Stimulated activated CD8-positive, alpha-beta memory T cell treated with anti-CD3 and anti-CD28 coated beads, Interleukin-15, amount 100 ng/mL, for 24 hours (primary cell): ENCODE measurements at places on chromosomes 7 and 10.
A peak's percentile ranks its signal among the peaks of the same experiment; 100 is the strongest.

- DNase-seq = no peak
Observed at GRCh38 chr7:94304878-94305277, 89.8 kb upstream of the COL1A2 start.

DNA sequence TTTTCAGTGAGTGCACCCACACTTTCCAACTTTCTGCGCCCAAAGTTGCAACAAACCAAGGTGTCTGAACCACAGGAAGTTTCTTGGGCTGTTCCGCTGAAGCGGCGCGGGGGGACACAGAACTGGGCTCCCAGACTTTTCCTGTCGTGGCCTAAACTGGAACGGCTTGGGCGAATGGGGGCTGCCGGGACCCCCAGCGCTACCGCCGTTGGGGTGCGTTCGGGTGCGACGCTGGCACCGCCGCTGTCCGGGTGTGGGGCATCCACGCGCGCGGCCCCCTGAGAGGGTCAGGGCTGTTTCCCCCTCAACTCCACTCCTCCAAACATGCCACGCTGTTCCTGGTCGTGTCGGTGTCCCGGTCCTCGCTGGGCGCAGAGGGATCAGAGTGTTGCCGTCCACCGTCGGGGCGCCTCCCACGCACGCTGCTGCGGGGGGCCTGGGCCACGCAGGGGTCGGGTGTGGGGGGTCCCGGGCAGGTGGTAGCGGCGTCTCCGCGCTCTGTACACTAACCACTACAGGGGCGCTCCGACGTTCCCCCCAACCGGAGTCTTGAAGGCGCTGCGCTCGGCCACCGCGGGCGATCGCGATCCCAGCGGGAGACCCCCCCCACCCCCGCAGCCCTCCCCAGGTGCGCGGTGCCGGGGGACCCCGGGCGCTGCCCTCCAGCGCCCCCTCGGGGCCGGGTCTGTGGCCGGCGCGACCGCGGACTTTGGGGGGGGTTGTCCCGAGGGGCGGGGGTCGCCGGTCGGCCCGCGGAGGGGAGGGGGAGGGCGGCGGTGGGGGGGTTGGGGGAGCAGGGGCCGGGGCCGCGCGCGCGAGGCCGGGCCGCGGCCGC lies 2.2 kb upstream of the CUX1 start:
- peak; percentile 45 for DNase-seq

DNA sequence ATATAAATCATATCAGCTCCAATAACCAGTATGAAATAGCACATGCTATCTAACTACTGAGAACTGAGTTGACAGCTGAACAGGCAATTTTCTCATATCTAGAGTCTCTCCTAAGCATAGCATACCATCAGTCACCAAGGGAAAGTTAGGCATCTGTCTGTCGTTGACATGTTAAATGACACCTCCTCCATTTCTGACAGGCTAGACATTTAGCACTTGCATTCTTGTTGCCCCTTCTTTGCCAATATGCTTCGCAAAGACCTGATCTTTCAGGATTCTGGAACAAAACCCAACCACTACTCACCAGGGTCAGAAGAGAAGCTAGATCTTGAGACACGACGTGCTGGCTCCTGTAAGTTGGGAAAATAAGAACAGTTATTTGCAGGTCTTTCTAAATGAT lies 10.0 kb downstream of the MKI67 start:
- no peak for DNase-seq

- no peak for DNase-seq
Observed at GRCh38 chr7:55211726-55212125, 153.4 kb upstream of the LANCL2 start.

- DNase-seq = no peak
Observed at GRCh38 chr10:127720142-127720541, 16.8 kb upstream of the FOXI2 start.

- no peak for DNase-seq
Observed at GRCh38 chr7:123660514-123661354, 5.1 kb downstream of the LMOD2 start.

- peak; percentile 33 for DNase-seq
Observed at GRCh38 chr7:76358011-76358480, 745 bp downstream of the YWHAG start.

GRCh38 chr7:36003343-36003742 lies 149.7 kb upstream of the EEPD1 start:
- no peak for DNase-seq

GRCh38 chr10:43648398-43649184 lies at the start of gene ZNF32:
Gene ZNF32 (minus strand): TSS chr10:43648881. CDS start chr10:43646133, 2,748 bp downstream.
- DNase-seq = peak; percentile 63

DNA sequence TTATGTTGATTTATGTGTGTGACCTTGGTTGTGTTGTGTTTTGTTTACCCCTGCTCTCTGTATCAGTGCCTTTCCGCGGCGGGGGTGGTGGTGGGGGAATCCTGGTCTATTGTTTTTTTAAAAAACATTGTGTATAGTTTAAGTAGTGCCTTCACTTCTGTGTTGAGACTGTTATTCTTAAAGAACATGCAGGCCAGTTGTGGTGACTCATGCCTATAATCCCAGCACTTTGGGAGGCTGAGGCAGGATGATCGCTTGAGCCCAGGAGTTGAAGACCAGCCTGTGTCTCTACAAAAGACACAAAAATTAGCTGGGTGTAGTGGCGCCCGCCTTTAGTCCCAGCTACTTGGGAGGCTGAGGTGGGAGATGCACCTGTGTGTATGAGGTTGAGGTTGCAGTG lies 429.0 kb upstream of the LRGUK start:
- DNase-seq = no peak

DNA sequence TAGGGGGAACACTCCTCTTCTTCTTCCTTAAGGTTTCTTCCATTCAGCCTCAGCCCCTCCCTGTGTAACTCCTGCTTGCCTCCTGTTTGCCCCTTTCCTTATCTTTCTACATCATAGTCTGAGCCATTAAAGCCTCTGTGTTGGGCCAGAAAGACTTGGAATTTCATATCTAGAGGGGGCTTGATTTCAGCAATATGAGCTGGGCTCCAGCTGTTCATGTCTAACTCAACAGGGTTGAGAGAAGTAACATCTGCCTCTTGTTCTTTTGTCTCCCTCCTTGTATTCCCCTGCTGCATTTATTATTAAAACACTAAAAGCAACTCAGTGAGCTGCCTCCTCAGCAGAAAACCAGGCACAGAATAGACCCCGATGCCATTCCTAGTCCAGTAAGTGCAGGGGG lies 17.6 kb downstream of the SEC24C start:
- no peak for DNase-seq

DNA sequence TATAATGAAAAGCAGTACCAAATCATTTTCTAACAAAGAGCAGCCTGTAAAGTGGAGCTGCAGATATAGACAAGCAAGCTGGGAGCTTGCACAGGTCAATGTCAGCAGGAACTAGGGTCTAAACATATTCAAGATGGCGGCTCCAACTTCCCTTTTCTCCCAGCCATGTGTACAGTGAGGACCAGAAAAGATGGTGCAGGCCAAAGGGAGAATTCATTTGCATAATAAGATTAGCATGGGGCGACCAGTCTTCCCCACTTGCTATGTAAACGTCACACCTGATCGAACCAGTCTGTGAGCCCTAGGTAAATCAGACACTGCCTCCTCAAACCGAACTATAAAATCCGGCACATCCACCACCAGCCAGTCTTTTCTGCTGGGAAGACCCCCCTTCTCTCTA lies 4.4 kb upstream of the RAPGEF5 start:
- no peak for DNase-seq

DNA sequence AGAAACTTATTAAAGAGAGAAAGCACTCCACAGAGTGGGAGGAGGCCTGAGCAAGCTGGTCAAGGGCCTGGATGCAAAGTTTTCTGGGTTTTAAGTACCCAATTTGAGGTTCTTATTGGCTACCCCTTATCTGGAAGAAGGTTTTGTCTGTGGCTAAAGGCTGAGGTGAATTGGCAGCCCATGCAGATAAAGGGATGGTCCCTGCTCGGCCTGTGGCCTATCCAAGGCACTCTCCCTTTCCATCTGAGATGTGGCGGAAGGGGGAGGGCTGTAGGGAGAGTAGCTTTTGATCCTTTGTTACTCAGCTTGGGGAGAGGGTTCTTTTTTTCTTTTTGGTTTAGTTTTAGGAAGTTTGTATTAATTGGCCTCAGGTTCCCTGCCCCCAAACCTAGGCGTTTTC lies 465.1 kb downstream of the ATRNL1 start:
- no peak for DNase-seq

GRCh38 chr7:6636741-6637543 lies at the start of gene ZNF316:
Gene ZNF316 (plus strand): TSS chr7:6637318. CDS start chr7:6642410, 5,092 bp downstream.
- peak; percentile 52 for DNase-seq

- no peak for DNase-seq
Observed at GRCh38 chr7:149880638-149881311, 7.0 kb downstream of the ATP6V0E2 start.

DNA sequence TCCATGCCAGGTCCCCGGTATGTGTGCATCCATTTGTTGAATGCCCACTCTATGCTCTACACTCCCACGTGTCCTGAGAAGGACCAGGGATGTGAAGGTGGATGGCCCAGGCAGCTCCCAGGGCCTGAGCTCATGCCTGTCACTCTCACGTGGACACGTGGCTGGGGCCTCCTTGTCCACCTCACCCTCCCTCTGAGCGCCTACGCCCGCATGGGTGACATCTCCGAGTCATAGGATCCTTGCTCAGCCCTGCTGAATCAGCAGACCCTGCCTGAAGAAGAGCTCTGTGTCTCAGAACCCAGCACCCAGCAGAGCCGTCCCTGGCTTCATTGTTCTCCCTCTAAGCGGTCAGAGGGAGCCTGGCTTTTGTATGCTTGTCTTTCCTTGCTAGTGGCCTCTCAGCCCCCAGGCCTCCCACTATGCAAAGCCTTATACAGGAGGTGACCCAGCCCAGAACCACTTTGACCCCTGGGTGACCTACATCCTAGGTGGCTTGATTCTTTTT lies 107.9 kb upstream of the PPIF start:
- no peak for DNase-seq

- DNase-seq = no peak
Observed at GRCh38 chr10:80204677-80205476, 460 bp downstream of the ANXA11 start.

- no peak for DNase-seq
Observed at GRCh38 chr10:31876652-31877352, 51.8 kb downstream of the ARHGAP12 start.

DNA sequence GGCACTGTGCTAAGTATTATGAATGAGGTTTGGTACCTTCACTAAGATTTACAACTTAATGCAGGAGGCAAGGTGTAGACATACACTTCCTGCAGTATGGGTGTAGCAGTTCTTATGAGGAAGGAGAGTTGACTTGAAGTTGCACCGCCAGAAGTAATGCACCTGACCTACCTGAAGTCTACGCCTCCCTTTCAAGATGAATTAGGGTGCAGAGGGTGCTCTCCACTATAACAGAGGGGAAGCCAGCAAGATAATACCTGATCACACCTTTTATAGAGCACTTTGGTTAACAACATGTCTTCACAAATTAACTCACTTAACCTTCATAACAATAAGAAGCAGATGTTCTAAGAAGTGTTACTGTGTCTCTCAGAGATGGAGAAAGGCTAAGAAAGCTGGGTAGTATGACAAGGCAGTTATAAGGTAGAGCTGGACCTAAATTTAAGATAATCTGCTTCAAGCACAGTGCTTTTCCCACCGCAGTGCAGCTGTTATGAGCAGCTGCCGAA lies 552 bp upstream of the RAB18 start:
- no peak for DNase-seq

GRCh38 chr7:111954474-111955381 lies 251.5 kb downstream of the DOCK4 start:
- DNase-seq = no peak

DNA sequence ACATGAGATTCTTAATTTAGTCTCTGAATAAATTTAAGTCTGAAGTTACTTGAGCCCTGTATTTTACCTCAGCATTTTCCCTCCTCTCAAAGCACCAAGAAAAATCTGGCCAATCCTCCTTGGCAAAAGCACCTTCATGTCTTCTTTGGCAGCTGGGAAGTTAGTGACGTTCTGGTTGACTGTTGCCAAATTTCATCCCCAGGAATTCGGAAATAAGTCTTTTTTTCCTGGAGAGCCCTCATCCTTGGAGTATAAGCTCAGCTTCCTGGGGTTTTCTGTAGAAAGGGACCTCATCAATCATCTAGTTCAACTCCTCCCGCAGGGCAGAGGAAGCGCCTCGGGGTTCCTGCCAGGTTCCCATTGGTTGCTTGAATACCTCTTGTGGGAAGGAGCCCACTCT lies 377.6 kb downstream of the PHTF2 start:
- DNase-seq = no peak

DNA sequence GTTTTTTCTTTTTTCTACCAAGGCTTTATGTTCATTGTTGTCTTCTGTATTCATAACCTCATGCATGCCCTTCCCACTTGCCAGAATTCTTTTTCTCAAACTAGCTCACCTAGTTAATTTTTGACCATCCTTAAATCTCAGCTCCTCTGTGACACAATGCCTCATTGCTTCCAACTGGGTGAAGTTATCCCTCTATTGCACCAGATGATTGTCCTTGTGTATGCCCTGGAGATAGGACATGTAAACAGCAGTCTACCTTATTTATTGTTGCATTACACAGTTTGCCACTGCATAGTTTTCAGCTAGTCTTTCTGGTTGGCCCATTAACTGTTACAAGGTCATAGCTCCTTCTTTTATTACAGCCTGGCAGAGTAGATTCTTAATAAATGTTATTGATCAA lies 763.1 kb upstream of the COBL start:
- DNase-seq = no peak

DNA sequence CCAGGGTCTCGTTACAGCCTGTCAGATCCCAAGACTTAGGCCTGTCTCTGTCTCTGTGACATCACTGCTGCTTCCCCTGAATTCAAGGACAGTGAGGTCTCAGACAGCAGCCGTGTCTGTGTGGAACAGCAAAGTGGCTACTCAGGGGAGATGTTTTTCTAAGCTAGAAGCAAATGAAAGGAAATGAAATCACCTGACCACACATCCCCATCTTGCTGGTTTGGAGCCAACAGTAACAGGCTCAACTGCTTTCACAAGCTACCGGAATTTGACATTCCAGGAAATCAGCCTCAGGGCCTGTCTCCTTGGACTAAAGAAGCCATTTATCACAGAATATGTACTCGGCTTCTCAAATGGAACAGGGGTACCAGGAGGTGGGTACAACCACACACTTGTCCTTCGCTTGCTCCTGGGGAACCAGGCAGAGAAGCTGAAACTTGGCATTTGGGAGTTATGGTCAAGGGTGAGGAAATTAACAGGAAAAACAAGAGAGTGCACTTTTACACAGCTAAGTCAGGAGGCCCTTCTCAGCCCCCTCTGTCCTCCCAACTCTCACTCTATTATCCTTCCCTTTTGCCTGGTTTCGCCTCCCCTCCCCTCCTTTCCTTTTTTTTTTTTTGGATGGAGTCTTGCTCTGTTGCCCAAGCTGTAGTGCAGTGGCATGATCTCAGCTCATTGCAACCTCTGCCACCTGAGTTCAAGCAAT lies 73.2 kb downstream of the SPDYE5 start:
- DNase-seq = no peak
